Aorta (tissue), 5 donors: ENCODE measurements at places on chromosomes 2 and 18. TPM values are rescaled to one million over a fixed set of nuclear protein-coding genes. Genes with fewer than 3 reads are reported as not detected.

The CRYGB gene
- not detected for total RNA-seq

The LONRF2 gene
- total RNA-seq, result 10.9 TPM

The CTAGE1 gene
- not detected for total RNA-seq

The KCNS3 gene
- total RNA-seq, result 13.7 TPM

The PPP1CB gene
- 386 TPM for total RNA-seq

The TBR1 gene
- not detected for total RNA-seq

The OSBPL1A gene
- total RNA-seq, result 43.2 TPM

The ZNF513 gene
- 15.3 TPM for total RNA-seq

The ACADL gene
- total RNA-seq, result 50.3 TPM

The CCDC74A gene
- 5.3 TPM for total RNA-seq

The ASB18 gene
- total RNA-seq, result not detected

The ZSCAN30 gene
- 27.1 TPM for total RNA-seq

The LCT gene
- total RNA-seq, result not detected

The ACVR2A gene
- total RNA-seq, result 11.5 TPM

- no peak overlapping the region for H3K27ac ChIP-seq
- H3K27me3 ChIP-seq, result peaks cover 2% of the 10 kb centered on the region
- no peak overlapping the region for H3K4me3 ChIP-seq
- no peaks in the 10 kb centered on the region for H3K4me1 ChIP-seq
- no peaks in the 10 kb centered on the region for H3K36me3 ChIP-seq
- DNase-seq, result no peak
These were observed 47.5 kb downstream of the L3MBTL4 start for GRCh38 chr18:6367208-6367607.

GRCh38 chr18:56326336-56327072, 311.9 kb downstream of the TXNL1 start:
- no peaks in the 10 kb centered on the region for H3K36me3 ChIP-seq
- no peak for DNase-seq
- H3K27ac ChIP-seq, result peak overlapping the region; percentile 10
- H3K4me3 ChIP-seq, result no peak overlapping the region

DNA sequence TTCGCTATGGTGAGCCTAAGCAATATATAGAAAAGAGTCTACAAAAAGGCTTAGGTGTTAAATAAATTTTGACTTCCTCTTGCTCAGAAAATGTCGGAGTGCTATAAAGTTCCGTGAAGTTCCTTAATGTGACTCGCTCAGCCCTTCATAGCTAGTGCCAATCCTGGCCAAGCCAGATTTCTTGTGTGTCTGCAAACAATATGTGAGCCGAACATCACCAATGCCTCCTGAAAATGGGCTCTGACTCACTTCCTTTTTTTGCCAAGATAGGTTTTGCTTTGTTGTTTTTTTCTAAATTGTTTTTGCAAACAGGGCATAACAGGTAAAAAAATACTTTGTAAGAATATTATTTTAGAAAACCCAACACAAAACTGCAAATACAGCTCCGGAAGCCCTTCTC, 26.1 kb downstream of the CDC42EP3 start:
- H3K27me3 ChIP-seq, result no peaks in the 10 kb centered on the region
- peaks cover 4% of the 10 kb centered on the region for H3K36me3 ChIP-seq
- no peak for DNase-seq
- peaks cover 10% of the 10 kb centered on the region for H3K4me1 ChIP-seq

- DNase-seq, result no peak
- H3K4me1 ChIP-seq, result no peaks in the 10 kb centered on the region
- no peak overlapping the region for H3K27ac ChIP-seq
These were observed 395.6 kb downstream of the ARHGAP15 start for GRCh38 chr2:143524559-143525401.

DNA sequence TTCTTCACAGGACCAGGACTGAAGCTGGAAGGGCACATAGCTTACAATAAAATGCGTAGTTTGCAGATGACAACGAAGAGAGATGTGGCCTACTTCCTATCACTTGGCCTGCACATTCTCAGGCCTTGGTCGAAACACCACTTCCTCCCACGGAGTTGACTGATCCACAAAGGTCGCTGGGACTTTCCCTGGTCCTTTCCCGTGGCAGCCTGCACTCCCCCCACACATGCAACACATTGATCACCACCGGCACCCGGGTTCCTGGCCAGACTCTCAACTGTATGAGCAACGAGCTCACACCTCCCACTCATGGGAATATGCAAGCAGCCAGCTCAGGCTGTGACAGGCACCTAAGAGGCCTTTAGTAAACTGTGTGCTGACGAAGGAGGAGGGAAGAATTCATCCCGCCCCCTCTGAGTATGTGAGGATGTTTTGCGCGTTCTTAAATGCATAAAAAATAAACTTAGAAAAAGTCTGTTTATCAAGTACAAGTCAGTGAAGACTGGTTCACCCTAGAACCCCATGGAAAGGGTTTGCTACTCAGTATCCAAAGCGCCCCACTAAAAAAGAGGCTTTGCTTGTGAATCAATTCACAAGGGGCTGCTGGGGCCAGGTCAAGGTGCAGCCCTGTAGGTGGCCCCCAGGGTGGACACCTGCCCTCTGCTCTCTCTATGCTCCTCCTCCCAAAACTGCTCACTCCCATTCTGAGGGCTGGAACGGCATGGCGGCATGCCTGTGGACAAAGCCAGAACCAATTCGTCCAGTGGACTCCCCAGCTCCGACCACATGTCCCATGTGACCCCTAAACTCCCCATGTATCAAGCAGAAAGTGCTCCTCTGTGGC, 154.3 kb downstream of the EIPR1 start:
- H3K36me3 ChIP-seq, result no peaks in the 10 kb centered on the region
- DNase-seq, result no peak

DNA sequence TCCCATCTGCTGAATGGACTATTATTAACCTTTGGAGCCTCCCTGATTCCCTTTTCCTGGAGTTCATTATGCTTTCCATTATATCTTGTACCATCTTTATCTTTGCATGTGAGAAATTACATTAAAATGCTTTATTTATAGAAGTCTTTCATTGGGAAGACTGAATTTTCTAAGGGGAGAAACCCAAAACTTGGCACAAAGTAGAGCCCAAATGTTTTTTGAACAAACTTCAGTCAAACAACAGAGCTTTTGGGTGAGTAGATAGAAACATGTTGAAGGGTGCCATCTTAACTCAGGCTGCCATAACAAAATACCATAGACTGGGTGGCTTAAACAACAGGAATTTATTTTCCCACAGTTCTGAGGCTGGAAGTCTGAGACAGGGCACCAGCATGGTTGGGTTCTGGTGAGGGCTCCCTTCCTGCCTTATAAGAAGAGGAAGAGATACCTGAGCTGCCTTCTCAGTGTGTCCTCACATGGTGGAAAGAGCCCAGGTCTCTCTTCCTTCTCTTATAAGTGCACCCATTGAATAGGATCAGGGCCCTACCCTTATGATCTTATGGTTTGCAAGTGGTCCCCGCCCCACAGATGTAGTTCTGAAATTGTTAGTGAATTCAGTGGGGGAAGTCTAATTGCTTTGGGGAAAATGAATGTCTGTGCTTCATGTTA, 19.2 kb downstream of the RALB start:
- DNase-seq, result no peak
- H3K36me3 ChIP-seq, result peaks cover 2% of the 10 kb centered on the region
- H3K4me1 ChIP-seq, result no peaks in the 10 kb centered on the region
- no peaks in the 10 kb centered on the region for H3K27me3 ChIP-seq

DNA sequence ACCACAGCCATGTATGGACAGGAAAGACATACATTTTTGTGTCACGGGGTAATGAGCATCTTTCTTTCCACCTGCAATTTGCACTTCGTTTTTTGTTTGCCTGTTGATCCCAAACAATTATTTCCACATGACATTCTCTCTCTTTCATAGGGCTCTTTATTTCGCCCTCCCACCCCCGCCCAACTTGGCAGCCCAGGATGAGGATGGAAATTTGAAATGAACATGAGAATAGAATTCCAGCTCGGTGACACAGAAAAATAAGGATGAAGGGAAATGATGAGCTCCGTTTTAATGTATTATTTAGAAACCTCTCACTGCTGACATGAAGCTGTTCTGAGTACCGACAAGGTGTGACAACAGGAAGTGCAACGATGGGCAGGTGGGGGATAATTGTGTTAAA, 443.3 kb downstream of the SOCS6 start:
- DNase-seq, result no peak
- no peak overlapping the region for H3K27ac ChIP-seq
- no peaks in the 10 kb centered on the region for H3K4me1 ChIP-seq
- H3K27me3 ChIP-seq, result no peaks in the 10 kb centered on the region

GRCh38 chr2:30509716-30510115, 62.7 kb downstream of the LCLAT1 start:
- H3K4me3 ChIP-seq, result no peak overlapping the region
- DNase-seq, result no peak
- no peaks in the 10 kb centered on the region for H3K4me1 ChIP-seq
- H3K27ac ChIP-seq, result no peak overlapping the region
- H3K27me3 ChIP-seq, result no peaks in the 10 kb centered on the region

DNA sequence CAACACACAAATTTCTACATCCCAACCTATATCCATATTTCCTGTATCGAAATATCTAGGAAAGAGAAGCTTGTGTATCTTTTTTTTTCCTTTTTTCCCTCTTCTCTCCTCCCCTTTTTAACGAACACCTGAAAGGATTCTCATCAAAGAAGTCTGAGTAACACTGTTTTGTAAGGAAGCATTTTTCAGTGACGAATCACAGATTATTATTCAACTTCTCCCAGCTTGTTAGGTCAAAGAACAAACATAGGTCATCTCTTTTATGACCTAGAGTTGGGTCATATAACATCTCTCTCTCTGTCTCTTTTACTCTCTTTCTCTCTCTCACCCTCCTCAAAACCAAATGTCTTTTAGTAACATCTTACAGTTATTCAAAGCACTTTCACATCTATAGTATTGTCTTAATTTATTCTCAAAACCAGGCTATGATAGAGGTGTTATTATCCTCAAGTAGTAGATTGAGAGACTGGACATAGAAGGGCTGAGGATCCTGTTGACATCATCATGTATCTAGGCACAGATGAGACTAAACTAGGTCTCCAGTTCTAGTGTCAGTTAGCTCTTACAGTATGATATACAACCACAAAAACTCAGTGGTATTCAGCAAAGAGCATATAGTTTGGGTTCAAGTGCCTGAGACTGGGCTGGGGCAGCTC, 80.1 kb upstream of the SPOPL start:
- no peaks in the 10 kb centered on the region for H3K27me3 ChIP-seq
- H3K27ac ChIP-seq, result no peak overlapping the region
- no peaks in the 10 kb centered on the region for H3K36me3 ChIP-seq

DNA sequence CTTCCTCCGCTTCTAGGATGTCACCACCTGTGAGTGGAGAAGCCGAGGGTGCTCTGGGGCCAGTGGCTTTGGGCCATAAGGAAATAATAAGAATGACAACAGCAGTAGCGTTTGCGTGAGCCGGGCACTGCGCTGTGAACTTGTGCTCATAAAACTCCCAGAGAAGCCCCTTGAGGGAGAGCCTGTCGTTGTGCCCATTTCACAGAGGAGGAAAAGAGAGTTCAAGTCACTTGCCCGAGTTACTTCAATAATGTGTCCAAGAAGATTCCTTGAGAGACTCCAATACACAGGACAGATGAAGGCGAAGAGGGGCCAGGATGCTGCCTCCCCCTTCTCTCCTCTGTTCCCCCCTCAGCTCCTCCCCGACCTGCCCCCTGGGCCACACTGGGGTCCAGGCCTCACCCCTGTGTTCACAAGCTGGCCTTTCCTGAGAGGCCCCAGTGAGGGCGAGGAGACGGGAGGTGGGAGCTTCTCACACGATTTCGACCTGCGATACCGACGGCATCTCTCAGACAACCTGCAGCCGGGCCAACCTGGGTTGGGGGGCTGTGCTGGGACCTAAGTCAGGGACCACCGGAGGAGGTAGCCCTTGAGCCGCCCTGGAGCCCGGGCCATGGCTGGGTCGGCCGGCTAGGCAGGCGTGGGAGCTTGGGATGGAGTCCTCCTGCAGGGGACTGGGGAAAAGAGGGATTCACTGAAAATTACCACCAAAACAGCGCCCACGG, 53.5 kb upstream of the UBE2F start:
- no peaks in the 10 kb centered on the region for H3K27me3 ChIP-seq
- H3K4me3 ChIP-seq, result no peak overlapping the region
- no peak overlapping the region for H3K27ac ChIP-seq
- no peaks in the 10 kb centered on the region for H3K4me1 ChIP-seq
- no peak for DNase-seq

DNA sequence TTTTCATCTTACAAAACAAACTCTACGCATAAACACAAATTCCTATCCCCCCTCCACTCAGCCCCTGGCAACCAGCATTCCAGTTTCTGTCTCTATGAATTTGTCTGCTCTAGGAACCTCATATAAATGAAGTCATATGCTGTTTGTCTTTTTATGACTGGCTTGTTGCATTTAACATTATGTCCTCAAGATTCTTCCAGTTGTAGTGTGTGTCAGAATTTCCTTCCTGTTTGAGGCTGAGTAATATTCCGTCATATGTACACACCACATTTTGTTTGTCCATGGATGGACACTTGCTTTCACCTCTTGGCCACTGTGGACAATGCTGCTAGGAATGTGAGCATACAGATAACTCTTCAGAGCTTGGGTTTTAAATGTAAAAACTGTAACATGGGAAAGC, 272.1 kb downstream of the GBX2 start:
- no peaks in the 10 kb centered on the region for H3K36me3 ChIP-seq
- H3K27me3 ChIP-seq, result no peaks in the 10 kb centered on the region
- H3K4me1 ChIP-seq, result no peaks in the 10 kb centered on the region
- H3K4me3 ChIP-seq, result no peak overlapping the region
- no peak overlapping the region for H3K27ac ChIP-seq

- H3K4me3 ChIP-seq, result no peak overlapping the region
- H3K36me3 ChIP-seq, result no peaks in the 10 kb centered on the region
- H3K27me3 ChIP-seq, result peaks cover 2% of the 10 kb centered on the region
- H3K4me1 ChIP-seq, result no peaks in the 10 kb centered on the region
- DNase-seq, result no peak
These were observed 15.2 kb downstream of the PAX3 start for GRCh38 chr2:222283634-222284033.

GRCh38 chr2:126656431-126657147, 631 bp downstream of the GYPC start:
- peak overlapping the region; percentile 85 for H3K27ac ChIP-seq
- peaks cover 5% of the 10 kb centered on the region for H3K4me1 ChIP-seq
- peak overlapping the region; percentile 91 for H3K4me3 ChIP-seq
- DNase-seq, result peak; percentile 70
- no peaks in the 10 kb centered on the region for H3K36me3 ChIP-seq
- no peaks in the 10 kb centered on the region for H3K27me3 ChIP-seq

GRCh38 chr2:6535572-6535971, 330.1 kb downstream of the CMPK2 start:
- H3K4me1 ChIP-seq, result no peaks in the 10 kb centered on the region
- no peaks in the 10 kb centered on the region for H3K27me3 ChIP-seq
- H3K4me3 ChIP-seq, result no peak overlapping the region

DNA sequence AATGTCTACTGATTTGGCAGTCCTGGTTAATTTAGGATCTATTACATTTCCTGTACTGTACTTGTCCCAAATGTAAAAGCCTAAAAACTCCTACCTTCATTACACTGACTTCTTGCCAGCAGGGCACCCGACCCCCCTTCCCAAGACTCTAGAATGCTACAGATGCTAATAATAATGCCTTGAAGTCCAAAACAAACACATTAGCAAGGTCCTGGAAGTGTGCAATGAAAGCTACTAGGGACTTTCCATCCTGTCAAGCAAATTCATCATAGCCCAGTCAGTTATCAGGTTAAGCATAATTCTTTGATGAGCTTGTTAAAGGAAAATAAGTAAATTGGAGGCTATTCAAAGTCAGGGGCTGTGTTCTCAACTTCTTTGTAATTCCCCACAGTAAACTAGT, 115.3 kb upstream of the RBBP8 start:
- H3K27me3 ChIP-seq, result no peaks in the 10 kb centered on the region
- no peaks in the 10 kb centered on the region for H3K36me3 ChIP-seq
- H3K27ac ChIP-seq, result no peak overlapping the region
- DNase-seq, result no peak
- no peaks in the 10 kb centered on the region for H3K4me1 ChIP-seq
